ENCODE measurements at places on chromosomes 13 and 19.

GRCh38 chr13:79936368-79937136, 404.4 kb downstream of the SPRY2 start:
- DNase-seq: peak; percentile 63

GRCh38 chr19:2113439-2114211, 16.9 kb downstream of the IZUMO4 start:
- DNase-seq: peak; percentile 37

- DNase-seq: no peak
These were observed 24.0 kb upstream of the SCEL start for GRCh38 chr13:77511552-77511951.

DNA sequence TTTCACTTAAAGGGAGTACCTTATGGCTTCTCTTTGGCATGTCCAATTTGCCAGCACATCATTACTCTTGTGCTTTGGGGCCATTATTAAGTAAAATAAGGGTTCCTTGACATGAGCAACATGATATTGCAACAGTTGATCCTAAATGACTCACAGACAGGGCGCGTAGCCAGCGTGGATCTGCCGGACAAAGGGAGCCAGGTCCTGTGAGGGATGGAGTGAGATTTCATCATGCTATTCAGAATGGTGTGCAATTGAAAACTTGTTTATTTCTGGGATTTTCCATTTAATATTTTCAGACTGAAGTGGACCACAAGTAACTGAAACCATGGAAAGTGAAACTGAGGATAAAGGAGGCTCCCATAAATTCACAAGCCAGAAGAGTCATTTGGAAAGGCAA, 48.6 kb upstream of the WASF3 start:
- no peak for DNase-seq

DNA sequence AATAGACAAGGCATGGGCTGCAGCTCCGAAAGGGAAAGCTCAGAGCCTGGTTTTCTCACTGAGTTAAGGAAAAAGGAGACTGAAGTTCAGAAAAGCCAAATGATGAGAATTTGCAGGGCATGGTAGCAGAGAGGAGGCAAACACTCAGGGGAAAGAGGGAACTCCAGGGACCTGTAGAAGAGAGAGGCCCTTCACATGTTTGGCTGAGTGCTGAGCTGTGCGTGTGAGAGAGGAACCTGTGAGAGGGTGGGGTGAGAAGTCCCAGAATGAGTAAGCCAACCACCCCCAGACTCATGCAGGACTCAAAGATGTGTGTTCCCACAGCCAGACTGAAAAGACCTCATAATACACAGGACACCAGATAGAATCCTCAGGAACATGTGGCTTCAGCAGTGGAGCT, 2.8 kb upstream of the CRYL1 start:
- DNase-seq: no peak

GRCh38 chr13:20994441-20994821, 67.0 kb downstream of the LATS2 start:
- DNase-seq: no peak

DNA sequence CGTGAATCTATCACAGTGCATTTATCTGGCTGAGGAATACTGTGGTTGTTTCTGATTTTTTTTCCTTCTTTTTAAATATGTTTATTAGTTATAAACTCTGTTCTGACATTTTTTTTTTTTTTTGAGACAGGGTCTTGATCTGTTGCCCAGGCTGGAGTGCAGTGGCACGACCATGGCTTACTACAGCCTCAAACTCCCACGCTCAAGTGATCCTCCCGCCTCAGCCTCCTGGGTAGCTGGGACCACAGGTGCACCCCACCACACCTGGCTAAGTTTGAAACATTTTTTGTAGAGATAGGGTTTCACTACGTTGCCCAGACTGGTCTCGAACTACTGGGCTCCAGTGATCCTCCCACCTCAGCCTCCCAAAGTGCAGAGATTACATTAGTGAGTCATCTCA, 6.6 kb upstream of the NUMBL start:
- DNase-seq: no peak

- DNase-seq: no peak
These were observed 265.3 kb downstream of the MZT1 start for GRCh38 chr13:72462166-72462565.

DNA sequence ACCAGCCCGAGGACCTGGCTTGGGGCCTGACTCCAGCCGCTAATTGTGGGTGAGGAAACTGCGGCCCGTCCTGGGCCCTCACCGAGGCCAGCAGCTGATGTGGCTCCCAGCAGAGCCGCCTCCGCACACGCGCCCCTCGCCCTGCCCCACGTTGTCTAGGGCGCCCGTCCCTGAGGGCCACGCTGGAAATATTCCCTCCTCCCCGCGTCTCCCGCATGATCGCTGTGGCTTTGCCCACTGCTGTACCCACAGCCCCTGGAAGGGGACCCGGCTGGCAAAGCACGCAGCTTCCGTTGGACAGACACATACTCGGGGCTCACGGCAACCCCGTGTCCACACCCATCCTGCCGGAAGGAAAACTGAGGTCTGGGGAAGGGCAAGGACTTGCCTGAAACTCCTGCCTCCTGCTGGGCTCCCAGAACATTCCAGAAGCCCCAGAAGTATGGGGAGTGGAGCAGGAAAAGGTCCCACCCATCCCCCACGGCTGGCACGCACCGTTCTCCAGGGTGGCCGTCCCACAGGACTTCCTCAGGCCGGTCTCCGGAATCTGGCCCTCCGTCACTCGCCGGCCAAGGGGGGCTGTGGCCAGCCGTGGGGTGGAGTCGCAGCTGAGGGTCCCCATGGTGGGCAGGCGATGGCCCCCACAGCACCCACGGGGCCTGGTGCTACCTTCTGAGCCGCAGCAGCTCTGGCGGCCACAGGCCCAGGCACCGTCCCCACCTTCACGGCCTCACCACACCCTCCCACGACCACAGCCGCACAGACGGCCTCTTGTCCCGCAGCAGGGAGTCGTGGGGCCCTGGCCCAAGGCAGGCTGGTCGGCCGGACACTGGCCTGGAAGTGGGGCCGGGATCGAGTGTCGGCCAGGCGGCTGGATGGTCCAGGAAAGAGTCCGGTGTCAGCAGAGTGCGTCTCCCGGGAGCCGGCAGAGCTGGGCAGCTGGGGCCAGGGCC, 13.6 kb upstream of the SHC2 start:
- no peak for DNase-seq

GRCh38 chr13:69199664-69200063, 908.0 kb upstream of the ATXN8OS start:
- DNase-seq: no peak

- no peak for DNase-seq
These were observed 11.3 kb downstream of the DPY19L3 start for GRCh38 chr19:32416749-32417456.

DNA sequence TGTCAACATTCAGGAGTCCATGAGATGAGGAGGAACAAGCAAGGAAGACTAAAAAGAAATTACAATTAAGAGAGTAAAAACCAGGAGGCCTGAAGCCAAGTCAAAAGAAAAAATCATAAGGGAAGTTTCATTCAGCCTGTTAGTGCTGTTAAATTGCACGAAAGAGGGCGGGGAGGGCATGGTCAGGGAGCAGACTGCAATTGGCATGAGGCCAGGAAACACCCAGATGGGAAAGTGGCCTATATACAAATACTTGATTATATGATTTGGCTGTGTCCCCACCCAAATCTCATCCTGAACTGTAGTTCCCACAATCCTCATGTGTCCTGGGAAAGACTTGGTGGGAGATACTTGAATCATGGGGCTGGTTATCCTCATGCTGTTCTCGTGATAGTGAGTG, 43.9 kb downstream of the TNFSF13B start:
- DNase-seq: no peak

- no peak for DNase-seq
These were observed 128.0 kb downstream of the DCT start for GRCh38 chr13:94351292-94351990.

GRCh38 chr19:46388311-46389095, 24.9 kb downstream of the CCDC8 start:
- no peak for DNase-seq

- DNase-seq: peak; percentile 71
These were observed 977 bp downstream of the EPHX3 start for GRCh38 chr19:15231271-15231670.

DNA sequence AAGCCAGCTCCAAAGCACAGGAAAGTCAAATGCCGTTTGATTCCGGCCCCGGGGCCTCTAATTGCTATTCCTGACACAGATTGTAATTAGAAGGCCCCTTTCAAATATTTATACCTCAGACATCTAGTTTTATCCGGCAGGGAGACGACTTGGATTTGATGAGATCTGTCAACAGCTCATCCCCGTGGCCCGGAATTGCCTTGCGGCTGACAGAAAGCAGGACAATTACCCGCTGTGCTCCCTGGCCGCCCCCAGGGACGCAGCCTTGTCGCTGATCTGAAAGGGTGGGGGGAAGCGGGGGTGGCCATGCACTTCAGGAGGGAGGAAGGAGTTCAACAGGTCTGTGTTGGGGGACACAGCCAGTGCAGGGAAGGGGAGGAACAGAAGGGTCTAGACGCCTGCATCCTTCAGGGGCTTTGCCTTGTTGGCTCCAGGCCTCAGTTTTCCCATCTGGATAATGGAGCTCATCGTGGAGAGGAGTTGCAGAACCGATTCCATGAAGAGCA, 1.8 kb upstream of the SHD start:
- DNase-seq: no peak

DNA sequence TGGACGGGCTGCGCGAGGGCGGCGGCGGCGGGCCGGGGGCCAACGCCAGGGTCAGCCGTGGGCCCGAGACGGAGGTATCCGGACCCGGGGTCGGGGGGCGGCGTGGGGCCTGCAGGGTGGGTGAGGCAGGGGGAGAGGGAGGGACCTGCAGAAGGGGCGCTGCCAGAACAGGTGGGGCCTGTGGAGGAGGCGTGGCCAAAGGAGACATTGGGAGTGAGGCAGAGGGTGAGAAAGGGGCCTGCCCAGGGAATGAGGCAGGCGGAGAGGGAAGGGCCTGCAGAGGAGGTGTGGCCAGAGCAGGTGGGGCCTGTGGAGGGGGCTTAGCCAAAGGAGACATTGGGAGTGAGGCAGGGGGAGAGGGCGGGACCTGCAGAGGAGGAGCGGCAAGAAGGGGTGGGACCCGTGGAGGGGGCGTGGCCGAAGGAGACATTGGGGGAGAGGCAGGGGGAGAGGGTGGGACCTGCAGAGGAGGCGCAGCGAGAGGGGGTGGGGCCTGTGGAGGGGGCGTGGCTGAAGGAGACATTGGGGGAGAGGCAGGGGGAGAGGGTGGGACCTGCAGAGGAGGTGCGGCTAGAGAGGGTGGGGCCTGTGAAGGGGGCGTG, 4.2 kb downstream of the PRR36 start:
- peak; percentile 85 for DNase-seq

DNA sequence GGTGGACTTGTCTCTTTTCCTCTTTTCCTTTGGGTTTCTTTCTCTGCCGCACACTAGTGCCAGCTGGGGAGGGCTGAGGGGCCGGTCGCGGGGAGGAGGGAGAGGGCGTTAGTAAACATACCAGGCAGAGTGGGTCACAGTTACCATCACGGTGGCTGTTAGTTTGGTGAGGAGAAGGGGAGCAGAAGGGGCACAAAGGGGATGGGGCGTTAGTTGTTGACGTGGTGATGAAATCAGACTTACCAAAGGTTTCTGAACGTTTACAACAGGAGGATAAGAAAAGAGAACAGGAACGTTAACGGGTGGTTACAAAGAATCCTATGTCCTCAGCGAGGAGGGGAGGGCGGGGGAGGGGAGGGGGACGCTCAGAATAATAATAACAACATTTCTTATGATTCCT, 77.9 kb downstream of the PTPRS start:
- no peak for DNase-seq

GRCh38 chr13:103062079-103062478, 4.1 kb downstream of the SLC10A2 start:
- no peak for DNase-seq
